Stimulated activated CD4-positive, alpha-beta T cell treated with anti-CD3 and anti-CD28 coated beads, TNF-alpha, amount 100 ng/mL, for 1 hour (primary cell): ENCODE measurements at places on chromosomes 4 and X.

- no peak for DNase-seq
Measured at GRCh38 chrX:153600921-153601320, 2.0 kb upstream of the CCNQ start.

DNA sequence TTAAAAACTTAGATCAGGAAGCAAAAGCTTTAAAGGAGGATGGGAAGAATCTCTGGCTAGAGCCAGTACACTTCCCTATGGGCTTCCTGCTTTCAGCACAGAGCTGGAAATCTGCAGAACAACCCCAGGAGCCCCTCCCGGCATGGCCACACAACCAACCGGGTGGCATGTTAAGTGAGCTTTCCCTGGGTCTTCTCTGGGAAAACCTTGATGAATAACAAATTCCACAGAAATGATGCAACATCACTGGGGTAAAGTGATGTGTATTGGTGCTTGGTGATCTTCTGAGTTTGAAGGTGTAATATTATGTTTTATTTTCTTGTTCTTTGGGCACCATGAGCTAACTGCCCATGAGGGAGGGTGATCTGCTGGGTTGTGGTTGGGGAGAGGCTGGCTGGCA lies 22.1 kb downstream of the NHS start:
- DNase-seq, result no peak

DNA sequence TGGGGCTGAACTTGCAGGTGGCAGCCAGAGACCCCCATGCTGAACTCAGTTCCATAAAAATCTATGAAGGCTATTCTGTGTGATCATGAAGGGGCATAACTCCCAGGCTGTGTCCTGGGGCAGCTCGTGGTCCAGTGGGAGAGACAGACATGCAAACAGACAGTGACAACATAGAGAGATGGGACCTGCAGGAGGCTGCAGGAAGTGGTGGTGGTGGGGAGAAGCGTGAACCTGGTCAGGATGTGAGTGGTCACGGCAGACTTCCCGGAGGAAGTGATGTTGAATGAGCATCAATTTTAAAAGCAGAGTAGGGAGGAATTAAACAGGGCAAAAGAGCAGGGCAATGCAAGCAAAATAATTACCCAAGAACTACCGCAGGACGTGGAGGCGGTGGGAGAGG lies 23.2 kb upstream of the SORCS2 start:
- no peak for DNase-seq

GRCh38 chr4:21901281-21901680 lies 47.3 kb downstream of the KCNIP4 start:
- DNase-seq, result no peak

DNA sequence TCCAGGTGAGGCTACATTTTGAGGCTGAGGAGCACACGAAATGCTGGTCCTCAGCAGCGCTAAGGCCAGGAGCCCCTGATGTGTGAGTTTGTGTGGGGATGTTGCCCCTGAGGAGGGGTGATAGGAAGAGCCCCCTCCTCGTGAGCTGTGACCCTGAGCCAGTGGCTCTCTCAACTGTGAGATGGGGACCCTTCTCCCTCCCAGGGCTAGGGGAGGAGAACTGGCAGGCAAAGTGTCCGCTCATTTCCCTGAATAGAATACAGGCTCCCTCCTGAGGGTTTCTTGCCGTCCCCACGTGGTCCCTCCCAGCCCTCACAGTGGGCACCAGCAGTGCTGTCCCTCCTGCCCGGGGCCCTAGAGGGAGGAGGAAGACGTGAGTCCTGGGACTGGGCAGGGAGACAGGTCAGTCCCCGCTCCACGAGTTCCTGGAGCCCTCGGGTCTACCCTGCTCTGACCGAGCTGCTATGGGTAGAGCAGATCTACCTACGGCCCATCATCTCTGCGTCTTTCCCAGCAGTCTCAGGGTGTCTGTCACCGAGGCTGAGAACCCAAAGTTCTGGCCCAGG lies 21.0 kb upstream of the TBC1D14 start:
- no peak for DNase-seq

GRCh38 chrX:13373431-13374187 lies 53.8 kb upstream of the ATXN3L start:
- no peak for DNase-seq

DNA sequence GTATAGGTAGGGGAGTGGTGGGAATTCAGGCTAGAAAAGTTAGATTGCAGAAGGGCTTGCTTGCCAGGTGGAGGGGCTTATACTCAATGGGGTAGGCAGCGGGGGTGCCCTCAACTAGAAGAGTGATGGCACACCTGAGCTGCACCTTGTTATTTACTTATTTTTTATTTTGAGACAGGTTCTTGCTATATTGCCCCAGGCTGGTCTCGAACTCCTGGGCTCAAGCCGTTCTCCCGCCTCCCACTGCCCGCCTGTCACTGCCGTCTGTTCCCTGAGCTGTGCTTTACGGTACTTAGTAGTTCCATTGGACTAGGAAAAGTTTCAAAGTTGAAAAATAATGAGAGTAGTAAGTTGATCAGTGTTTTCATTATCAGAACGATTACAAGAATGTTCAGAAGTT lies 2.0 kb downstream of the ZFX start:
- no peak for DNase-seq

GRCh38 chr4:137794764-137795254 lies 262.5 kb upstream of the PCDH18 start:
- no peak for DNase-seq

DNA sequence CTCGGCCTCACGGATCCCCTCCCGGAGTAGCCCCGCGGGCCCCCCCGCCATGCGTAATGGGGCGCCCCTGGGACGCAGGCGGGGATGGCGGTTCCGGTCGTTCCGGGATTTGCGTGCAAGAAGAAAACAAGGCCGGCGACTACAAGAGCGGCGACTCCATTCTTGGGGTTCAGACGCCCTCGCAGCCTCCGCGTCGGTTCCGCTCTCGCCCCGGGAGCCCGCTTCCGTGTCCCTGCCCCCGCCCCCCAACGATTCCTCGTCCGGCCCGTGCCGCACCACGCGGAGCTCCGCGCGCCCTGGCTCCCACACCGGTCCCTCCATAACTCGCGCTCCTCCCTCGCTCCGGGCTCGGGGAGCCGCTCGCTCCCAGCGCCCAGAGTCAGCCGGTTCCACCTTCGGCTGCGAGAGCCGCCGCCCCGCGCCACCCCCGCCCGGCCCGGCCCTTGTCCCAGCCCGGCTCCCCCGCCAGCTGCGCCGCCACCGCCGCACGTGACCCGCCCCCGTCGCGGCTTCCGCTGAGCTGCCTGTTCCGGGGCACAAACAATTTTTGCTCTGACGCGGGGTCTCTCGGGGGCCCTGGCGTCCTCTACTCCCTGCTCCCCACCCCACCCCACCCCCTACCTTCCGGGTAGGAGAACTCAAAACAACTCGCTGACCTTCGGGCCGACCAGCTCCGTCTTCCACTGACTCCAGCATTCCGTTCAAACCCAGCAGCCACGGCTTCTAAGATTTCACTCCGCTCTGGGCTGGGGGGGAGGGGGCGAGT lies 78.8 kb upstream of the BCOR start:
- peak; percentile 52 for DNase-seq

DNA sequence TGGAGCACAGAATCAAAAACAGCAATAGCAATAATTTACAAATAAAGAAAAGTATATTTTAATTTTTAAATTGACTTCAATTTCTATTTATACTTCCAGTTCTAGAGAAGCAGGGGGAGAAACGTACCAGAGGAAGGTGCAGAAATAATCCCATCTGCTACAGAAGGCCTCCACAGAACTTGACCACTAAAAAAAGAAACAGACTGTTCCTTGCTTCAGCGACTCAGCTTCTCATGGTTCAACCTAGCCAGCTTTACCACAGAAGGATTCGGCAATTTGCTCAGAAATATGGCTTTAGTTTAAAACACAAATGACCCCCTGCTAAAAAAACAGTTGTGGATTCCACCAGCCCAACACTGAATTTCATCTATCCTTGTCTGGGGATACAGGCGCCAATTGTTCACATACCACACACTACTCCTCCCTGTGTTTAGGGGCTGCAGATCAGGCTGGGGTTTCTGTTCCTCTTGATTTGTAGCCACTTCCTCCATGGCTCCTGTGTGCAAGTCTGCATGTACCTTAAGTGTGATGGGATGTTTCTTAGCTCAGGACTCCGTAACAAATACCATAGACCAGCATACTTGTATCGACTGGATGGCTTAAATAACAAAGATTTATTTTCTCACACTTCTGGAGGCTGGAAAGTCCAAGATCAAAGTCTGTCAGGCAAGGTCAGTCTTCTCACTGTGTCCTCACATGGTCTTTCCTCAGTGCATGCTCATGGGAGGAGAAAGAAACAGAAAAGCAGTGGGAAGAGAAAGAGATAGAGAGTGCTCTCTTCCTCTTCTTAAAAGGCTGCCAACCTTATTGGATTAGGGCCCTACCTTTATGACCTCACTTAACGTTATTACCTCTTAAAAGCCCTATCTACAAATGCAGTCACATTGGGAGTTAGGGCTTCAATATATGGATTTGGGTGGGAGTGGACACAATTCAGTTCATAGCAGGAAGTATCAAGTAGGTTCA lies 79.1 kb downstream of the AMOT start:
- no peak for DNase-seq

DNA sequence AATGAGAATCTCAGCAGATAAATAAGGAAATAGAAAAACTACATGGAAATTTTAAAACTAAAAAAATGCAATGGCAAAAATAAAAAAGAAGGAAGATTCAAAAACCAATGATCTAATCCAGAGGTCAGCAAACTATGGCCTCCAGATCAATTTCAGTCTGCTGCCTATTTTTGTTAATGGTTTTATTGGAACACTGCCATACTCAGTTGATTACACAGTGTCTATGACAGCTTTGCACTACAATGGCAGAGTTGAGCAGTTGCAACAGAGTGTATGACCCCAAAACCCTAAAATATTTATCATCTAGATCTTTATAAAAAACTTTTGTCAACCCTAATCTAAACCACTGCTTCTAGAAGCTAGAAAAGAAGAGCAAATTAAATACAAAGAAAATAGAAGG lies 170.3 kb downstream of the RAB28 start:
- DNase-seq, result no peak

GRCh38 chr4:124290678-124291077 lies 421.9 kb downstream of the ANKRD50 start:
- DNase-seq, result no peak

DNA sequence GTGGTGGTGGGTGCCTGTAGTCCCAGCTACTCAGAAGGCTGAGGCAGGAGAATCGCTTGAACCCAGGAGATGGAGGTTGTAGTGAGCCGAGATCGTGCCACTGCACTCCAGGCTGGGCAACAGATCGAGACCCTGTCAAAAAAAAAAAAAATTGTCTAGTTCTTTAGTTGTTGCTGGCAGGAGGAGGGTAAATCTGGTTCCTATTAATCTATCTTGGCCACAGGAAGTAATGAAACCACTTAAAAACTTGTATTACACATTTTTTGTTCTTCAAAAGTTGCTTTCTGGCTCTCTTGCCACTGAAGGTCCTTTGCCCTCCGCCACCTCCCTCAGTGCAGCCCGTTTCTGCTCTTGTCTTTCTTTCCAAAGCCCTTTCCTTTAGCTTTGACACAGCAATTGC lies 102.9 kb upstream of the ARSJ start:
- DNase-seq, result no peak

- no peak for DNase-seq
Measured at GRCh38 chr4:98682719-98683118, 24.3 kb upstream of the TSPAN5 start.

- DNase-seq, result no peak
Measured at GRCh38 chrX:107699616-107700015, 71.3 kb downstream of the PRPS1 start.

DNA sequence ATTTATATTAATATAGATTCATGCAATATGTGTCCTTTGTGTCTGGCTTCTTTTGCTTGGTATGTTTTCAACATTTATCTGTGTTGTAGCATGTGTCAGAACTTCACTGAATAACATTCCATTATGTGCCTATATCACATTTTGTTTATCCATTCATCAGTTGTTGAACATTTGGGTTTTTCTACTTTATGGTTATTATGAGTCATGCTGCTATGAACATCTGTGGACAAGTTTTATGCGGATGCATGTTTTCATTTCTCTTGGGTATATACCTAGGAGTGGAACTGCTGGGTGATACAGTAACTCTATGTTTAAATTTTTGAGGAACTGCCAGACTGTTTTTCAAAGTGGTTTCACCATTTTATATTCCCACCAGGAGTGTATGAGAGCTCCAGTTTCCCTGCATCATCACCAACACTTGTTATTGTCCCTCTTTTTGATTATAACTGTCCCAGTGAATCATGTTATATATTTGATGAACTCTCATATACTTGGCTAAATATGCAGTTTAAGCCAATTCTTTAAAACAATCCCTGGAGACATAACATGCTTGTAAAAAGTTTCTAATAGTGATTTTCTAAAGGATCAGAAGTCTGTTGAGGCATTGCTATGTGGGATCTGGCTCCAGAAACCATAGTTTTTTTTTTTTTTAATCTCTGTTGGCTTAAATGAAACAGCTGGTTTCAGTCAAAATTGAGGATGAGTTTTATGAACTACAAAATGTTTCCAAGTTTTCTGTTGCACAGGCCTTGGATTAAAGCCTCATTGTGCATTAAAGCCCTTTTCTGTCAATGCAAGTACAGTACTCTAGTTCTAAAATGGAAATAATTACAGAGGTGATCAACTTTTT lies 21.6 kb upstream of the REPS2 start:
- DNase-seq, result no peak

DNA sequence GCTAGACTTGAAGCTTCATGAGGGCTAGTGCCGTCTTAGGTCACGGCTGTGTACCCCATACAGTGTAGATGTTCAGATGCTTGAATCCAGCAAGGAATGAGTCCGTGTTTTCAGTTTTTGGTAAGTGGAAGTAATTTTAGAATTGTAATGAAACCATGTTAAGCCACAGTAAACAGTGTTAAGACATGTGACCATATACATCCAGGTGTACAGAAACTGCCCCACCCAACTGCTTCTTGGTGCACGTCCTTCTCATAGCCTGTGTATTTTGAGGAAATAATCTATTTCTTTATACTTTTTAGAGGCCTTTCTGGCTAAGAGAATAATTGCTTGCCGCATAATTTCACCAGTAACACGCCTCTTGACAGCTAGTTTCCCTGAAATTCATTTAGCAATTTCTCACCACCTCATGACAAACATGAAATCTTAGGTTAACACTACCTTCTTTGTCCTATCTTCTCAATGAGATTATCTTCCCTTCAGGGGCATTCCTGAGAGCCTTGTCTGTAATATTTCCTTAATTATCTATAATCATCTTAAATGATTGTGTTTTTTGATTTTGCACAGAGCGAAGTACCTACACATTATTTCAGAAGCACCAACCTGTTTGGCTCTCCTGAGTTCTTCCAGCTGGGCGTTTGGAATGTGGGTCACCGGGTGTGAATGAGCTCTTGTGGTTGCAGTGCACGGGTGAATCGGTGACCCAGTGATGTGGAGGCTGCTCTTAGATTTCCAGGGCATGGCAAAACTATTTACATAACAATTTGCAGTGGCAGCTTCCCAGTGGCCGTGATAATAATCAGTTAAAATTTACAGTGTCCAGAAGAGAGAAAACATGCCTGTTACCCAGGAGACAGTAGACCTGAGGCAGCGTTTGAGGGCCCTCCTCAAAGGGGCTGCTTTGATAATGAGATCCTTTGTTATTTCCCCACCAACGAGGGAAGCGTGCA lies 50.2 kb upstream of the TADA2B start:
- DNase-seq, result no peak

GRCh38 chrX:74251006-74251930 lies 52.7 kb upstream of the ZCCHC13 start:
- no peak for DNase-seq

- no peak for DNase-seq
Measured at GRCh38 chr4:158535130-158535614, 13.5 kb downstream of the RXFP1 start.
